ENCODE measurements at places on chromosomes 4 and X.
A peak's percentile ranks its signal among the peaks of the same experiment; 100 is the strongest.

DNA sequence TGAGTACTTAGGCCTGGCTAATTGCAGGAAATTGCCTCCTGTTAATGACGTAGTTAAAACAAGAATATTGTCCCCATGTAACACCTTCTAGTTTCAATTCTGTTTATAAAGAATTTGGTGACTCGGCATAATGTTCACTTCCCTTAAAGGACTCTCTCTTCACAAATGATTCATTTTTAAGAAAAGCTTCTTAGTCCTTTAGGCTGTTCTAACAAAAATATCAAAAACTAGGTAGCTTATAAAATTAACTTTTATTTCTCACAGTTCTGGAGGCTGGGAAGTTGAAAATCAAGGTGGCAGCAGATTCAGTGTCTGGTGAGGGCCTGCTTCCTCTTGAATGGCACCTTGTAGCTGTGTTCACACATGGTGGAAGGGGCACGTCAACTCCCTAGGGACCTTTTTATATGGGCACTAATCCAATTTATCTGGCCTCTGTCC lies 23.8 kb downstream of the COL25A1 start:
- no peak for DNase-seq

GRCh38 chr4:85496933-85497332 lies 22.0 kb downstream of the ARHGAP24 start:
- no peak for DNase-seq

- no peak for DNase-seq
Measured at GRCh38 chr4:104772849-104773248, 278.2 kb upstream of the CXXC4 start.

- DNase-seq, result no peak
Measured at GRCh38 chr4:176508780-176509331, 189.1 kb downstream of the SPCS3 start.

- no peak for DNase-seq
Measured at GRCh38 chrX:16931371-16931770, 15.1 kb upstream of the REPS2 start.

GRCh38 chr4:71229477-71230270 lies 109.1 kb upstream of the SLC4A4 start:
- no peak for DNase-seq

DNA sequence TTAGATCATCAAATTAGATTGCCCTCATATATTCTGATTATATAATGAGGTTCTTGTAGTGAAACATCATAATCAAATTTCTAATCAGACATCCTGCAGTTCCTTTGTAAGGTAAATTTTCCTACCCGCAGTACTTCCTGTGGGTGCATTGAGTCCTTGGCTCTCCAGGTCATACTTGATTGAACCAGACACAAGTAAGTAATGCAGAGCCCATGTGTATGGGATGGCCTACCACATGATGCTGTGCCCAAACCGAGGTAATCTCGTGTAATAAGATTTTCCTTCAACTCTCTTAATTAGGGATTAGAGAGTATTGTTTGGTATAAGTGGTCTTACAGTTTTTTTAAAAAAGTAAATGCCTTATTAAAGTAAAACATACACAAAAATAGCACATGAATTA lies 1841.8 kb downstream of the PCDH7 start:
- no peak for DNase-seq

- peak; percentile 61 for DNase-seq
Measured at GRCh38 chr4:38529189-38530115, 134.5 kb upstream of the KLF3 start.

- no peak for DNase-seq
Measured at GRCh38 chr4:156638334-156638733, 333.3 kb downstream of the PDGFC start.

GRCh38 chrX:132442691-132443090 lies 46.1 kb downstream of the MBNL3 start:
- no peak for DNase-seq

- DNase-seq, result no peak
Measured at GRCh38 chr4:123995936-123996335, 599.3 kb downstream of the SPRY1 start.

DNA sequence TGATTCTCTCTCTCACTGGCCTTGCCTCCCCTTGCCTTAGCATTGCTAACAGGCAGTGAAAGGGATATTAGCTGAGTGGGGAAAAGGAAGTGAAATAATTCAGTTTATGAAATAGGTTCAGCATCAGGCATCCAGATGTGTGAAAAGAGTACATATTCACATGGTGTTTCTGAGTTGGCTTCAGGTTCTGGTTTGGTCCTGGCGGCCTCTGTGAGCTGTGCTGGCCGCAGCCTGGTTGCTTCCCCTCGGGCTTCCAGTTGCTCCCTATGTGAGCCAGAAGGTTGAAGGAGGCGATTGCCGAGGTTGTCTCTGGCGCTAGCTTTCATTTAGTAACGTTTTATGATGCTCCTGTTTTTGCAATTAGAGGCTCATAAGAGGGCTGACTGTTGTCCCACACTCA lies 99.1 kb upstream of the TLR2 start:
- no peak for DNase-seq

DNA sequence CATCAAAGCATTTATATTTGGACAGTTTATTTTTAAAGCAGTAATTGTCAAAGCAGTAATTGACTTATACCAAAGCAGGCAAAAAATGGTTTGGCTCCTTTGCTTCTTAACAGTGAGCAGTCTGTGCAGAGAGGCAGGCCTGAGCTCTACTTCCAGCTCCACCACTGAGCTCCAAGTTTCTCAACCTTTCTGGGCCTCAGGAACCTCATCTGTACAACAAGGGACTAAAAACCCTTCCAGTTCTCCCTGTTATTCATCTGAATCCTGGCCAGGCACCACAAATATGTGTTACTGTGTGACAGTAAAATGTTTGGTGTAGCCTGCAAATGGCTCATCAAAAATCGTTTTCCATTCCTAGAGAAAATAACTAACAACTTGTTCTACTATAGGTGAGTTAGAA lies 88.7 kb upstream of the TTC29 start:
- DNase-seq, result no peak

DNA sequence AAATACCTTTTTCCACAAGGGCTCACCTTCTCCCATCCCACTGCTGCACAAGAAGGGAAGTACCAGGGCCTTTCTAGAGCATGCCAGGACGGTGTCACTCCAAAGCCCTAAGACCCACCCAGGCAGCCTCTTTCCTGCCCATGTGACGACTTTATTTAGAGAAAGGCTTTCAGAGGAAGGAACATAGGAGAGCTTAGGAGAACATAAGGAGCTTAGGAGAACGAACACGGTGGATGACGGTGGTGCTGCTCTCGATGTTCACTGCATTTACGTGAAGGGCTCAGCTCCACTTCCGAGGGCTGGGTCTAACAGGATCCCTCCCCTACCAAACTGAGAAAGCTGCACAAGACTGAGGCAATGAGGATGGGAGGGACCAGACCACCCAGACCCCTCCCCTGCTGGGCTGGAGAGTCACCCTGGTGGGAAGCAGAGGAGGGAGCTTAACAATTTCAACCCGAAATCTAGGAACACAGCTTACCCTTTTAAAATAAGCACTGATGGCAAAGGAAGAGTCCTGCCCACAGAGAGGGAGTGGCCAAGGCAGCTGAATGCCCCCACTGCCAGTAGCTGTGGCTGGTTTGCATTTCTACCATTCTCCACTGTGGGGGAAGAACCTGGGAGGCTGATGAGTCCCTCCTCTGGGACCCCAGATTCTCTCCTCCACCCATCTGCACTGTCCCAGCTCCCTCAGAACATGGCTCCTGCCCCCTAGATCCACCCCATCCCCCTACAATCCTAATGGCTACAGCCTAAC lies 29.8 kb downstream of the ZFYVE28 start:
- no peak for DNase-seq

GRCh38 chr4:41213625-41214135 lies 662 bp downstream of the APBB2 start:
- no peak for DNase-seq

- DNase-seq, result no peak
Measured at GRCh38 chrX:77087529-77088169, 359.5 kb upstream of the FGF16 start.

GRCh38 chr4:8657381-8658088 lies 65.0 kb downstream of the CPZ start:
- DNase-seq, result no peak

- peak; percentile 37 for DNase-seq
Measured at GRCh38 chrX:19883878-19884277, 3.5 kb downstream of the SH3KBP1 start.

- no peak for DNase-seq
Measured at GRCh38 chr4:147596981-147597380, 20.2 kb upstream of the TMEM184C start.

DNA sequence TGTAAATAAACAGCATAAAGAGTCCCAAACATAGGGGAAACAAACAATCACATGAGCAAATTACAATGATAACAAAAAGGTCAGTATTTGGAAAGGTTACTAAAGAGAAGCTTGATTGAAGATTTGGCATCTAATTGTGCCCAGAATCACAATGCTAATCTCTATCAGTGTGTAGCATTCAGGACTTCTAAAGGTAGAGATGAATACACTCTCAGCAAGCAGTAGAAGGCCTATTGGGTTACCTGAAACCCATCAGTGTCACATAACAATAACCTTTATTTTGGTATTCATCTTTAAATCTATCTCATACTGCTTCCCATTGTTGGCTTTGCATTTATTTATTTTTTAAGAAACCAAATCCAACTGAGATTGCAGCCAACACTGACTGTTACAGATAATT lies 319.5 kb downstream of the ACTRT1 start:
- no peak for DNase-seq

- DNase-seq, result no peak
Measured at GRCh38 chrX:99117011-99117410, 1293.1 kb downstream of the PCDH19 start.
